Right renal cortex interstitium (tissue), 3 donors: ENCODE measurements at places on chromosomes 7 and 10. TPM values are rescaled to one million over a fixed set of nuclear protein-coding genes. Genes with fewer than 3 reads are reported as not detected.

The HMX3 gene
- not detected for polyA plus RNA-seq

The FGFR2 gene
- polyA plus RNA-seq, result 106 TPM

The CDC14C gene
- 0.06 TPM for polyA plus RNA-seq

- no peak for DNase-seq
Measured at GRCh38 chr10:104329735-104330134, 8.5 kb downstream of the ITPRIP start.

The ADRA2A gene
- polyA plus RNA-seq, result 3.3 TPM

GRCh38 chr10:102802920-102803534 lies 34.2 kb downstream of the CYP17A1 start:
- DNase-seq, result no peak

GRCh38 chr10:33376476-33376875 lies 42.0 kb upstream of the NRP1 start:
- no peak for DNase-seq

The CXCL12 gene
- polyA plus RNA-seq, result 367 TPM

DNA sequence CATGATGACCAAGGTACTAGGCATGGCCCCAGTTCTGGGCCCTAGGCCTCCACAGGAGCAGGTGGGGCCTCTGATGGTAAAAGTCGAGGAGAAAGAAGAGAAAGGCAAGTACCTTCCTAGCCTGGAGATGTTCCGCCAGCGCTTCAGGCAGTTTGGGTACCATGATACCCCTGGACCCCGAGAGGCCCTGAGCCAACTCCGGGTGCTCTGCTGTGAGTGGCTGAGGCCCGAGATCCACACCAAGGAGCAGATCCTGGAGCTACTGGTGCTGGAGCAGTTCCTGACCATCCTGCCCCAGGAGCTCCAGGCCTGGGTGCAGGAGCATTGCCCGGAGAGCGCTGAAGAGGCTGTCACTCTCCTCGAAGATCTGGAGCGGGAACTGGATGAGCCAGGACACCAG lies 7.4 kb downstream of the ZSCAN21 start:
- no peak for DNase-seq

DNA sequence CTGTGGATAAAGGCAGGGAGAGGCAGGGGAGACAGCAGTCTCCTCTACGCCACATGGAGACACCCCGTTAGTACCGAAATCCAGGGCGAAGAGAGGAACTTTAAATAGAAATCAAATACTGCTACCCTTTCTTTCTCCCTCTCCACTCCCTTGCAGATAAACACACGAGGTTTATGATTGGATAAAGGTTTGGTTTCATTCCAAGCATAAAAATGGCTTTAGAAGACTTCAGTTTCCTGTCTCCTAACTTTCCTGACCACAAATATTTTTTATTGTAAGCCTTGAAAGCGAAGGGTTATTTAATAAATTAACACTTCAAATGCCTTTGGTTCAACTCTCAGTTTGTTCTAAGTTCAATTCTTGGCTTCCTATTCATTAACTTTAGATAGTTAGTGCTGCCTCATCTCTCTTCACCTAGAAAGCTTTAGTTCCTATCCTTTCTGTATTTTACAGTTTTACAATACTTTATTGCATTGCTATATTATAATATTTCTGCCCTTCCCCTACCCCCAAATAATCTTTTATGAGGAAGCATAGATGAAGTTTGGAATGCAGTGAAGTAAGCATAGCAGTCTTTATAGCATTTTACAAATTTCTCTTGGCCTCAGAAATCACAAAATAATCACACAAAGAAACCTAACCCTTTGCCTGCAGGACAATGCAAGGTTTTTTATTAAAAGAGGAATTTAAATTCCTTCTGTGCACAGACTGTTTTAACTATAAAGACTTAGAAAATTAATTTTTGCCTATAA lies 31.5 kb upstream of the ARID5B start:
- DNase-seq, result no peak

- no peak for DNase-seq
Measured at GRCh38 chr10:62681211-62681940, 123.1 kb upstream of the ADO start.

- no peak for DNase-seq
Measured at GRCh38 chr7:75663302-75663907, 75.3 kb downstream of the HIP1 start.

The SPDYE6 gene
- 1.3 TPM for polyA plus RNA-seq

DNA sequence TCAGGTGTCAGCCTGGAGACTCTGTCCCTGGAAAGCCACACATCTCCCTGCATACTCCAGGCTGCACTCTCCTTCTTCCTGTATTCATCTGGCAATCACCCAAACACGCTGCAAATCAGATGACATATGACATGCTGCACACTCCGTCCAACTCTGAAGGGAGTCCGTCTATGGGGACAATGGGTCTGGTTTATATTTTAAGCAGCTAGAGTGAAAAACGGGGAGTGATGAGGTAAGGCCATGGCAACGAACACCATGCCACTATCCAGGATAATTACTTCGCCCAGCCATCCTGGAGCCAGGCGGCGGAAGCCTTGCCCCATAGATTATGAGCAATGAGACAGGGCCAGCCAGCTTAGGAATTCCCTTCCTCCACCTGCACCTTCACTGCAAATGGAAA lies 140.1 kb downstream of the PLXNA4 start:
- DNase-seq, result no peak
